ENCODE measurements at places on chromosomes 2 and 18.

GRCh38 chr2:28224648-28225472 lies 167.8 kb upstream of the FOSL2 start:
- DNase-seq: no peak

GRCh38 chr2:3857576-3857975 lies 154.2 kb downstream of the DCDC2C start:
- no peak for DNase-seq

GRCh38 chr2:223113161-223113560 lies 61.2 kb downstream of the KCNE4 start:
- no peak for DNase-seq

- DNase-seq: no peak
Observed at GRCh38 chr18:74982946-74983635, 225.8 kb downstream of the PTGR3 start.

GRCh38 chr2:222794585-222795449 lies 66.0 kb upstream of the ACSL3 start:
- no peak for DNase-seq

DNA sequence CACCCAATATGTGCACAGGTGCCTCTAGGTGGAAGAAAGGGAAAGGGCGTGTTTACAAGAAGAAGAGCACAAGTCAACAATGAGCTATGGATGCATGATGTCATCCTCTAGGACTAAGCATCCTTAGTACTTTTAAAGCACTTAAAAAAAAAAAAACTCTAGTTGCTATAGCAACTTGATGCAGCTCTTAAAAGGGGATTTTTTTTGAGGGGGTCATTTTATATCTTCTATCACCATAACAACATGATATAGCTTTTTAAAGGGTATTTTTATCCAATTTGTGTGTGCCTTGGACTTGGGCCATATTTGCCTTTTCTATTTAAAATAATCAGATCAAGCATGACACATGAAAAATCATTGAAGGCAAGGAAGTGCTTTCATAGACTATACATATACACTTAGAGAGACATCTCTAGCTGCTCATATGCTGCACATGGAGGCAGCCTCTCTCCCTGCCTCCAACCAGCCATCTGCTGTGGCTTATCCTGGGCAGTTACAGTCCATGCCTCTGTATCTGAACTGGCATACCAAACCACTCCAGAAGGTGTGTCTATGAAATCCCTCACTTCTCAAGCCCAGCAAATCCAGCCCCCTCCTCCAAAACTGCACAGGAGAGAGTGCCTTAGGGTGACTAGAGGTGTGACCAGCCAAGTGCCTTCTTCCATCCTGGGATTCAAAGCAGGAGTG lies 165.4 kb downstream of the MSH2 start:
- DNase-seq: no peak

DNA sequence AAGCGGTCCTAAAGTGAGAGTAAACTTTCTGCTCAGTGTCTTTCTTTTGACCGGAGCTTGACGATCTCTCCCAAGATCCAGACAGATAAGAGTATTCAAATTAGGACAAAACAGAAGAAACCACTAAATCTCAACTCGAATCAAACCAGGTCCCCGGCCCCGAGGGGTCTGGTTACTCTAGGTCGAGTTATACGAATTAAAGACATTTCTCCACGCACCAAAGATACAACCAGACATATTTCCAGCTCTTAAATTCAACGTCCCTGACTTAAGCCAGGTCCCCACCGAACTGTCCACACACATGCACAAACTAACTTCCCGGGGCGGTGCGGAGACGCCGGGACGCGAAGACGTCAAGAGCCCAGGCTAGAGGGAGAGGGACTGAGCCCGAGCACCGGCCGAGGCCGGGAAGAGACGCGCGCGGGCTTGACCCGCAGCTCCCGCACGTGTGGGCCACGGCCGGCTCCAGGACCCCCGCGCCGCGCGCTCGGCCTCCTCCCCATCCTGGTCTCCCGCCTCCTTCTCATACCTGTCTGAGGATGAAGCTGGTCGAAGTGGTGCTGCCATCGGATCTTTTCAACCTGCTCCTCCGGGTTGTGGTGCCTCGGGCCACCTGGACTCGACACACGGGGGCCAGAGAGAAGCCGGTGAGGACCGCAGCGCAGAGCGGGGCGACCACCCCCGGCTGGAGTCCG lies 896 bp downstream of the CACNB4 start:
- no peak for DNase-seq

DNA sequence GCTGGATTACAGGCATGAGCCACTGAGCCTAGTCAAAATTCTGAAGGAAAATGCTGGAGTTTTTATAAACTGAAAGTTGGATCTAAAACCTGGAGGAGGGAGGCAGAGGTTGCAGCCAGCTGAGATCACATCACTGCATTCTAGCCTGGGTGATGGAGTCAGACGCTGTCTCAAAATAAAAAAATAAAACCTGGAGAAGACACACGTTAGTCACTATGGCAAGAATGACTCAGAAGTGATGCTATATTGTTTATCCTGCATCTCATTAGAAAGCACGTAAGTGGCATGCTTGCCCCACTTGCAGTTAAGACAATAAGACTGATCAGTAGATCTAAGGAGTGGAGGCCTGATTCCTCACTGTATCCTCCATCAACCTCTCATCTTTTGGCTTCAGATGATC lies 106.6 kb upstream of the STON1 start:
- DNase-seq: no peak

DNA sequence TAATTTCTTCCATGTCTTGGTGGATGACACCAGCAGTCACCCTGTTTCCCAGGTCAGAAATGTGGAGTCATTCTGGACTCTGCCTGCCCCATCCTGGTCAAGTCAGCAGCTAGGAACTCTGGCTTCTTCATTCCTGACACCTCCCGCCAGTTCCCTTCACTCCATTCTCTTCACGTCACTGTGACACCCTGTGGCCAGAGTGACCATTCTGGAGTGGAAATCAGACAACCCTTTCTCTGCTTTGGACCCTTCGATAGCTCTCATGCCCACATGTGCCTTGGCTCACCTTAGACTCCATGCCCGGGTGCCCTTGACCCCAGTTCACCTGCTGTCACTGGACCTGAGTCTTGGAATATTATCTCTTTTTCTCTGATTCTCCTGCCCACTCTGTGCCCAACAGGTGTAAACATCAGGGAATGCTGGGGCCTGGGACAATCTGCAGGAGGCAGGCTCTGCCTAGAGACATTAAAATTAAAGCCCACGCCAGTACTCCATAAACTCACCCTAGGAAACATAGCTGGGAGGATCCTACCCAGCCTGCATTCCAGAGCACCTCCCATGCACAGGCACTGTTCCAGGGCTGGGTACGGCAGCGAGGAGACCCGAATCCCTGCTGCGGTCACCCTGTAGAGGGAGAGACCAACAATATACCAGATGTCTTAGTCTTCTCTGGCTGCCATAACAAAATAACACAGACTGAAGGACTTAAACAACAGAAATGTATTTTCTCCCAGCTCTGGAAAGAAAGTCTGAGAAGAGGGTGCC lies 41.1 kb upstream of the FAHD2A start:
- DNase-seq: no peak

GRCh38 chr2:119011162-119011909 lies 69.3 kb downstream of the MARCO start:
- no peak for DNase-seq

GRCh38 chr2:240473211-240473610 lies 37.7 kb downstream of the GPC1 start:
- DNase-seq: no peak

DNA sequence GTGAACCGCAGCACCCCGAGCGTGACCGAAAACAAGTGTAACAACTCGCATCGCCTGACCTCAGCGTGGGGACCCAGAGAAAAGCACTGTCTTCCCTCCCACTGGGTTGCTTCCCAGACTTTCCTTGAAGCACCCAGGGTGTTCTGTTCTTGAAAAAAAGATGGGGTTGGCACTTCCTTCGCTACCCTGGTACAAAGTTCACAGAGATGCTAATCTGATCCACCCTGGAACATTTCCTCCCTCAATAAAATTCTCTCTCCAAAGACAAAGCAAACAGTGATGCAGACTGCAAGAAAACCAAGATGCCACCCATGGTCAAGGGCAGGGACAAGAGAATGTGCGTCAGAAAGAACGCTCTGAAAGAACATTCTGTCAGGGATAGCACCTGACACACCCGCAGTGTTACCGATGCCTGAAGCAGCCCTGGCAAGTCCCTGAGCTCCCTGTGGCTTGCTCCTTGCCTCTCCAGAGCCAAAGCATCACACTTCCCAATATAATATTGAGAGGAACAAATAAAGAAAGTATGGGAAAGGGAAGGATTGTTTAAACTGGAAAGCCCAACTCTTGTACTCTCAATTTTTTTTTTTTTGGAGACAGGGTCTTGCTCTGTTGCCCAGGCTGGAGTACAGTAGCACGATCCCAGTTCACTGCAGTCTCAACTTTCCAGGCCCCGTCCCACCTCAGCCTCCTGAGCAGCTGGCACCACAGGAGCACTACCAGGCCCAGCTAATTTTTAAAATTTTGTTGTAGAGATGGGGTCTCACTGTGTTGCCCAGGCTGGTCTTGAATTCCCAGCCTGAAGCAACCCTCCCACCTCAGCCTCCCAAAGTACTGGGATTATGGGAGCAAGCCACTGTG lies 70.7 kb downstream of the TBC1D8 start:
- DNase-seq: no peak

- no peak for DNase-seq
Observed at GRCh38 chr18:13415736-13416135, 197.2 kb downstream of the LDLRAD4 start.

DNA sequence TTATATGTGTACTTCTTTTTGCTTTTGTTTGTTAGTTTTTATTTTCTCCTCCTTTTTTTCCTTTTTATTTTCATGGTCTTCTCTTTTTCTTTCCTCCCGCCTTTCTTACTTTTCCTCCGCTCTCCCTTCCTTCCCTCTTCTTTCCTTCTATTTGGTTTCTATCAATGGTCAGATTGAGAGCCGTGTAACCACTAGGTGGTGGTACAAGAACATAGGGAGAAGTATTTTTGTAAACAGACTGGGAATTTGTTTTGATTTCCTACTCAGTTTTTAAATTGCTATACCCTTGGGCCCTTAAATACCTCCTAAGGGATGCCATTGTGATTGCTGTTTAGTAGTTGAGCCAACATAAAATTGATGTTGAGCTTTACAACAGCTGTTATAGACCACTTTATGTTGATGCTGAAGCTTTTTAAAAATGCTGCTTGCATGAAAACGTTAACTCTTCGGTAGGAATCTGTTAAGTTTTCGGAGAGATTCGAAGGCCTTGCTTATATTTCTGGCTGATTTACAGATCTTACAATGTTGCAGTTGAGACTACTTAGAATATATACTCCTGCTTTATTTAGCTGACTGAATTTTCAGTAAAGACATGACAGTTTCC lies 124.2 kb downstream of the UBE2E3 start:
- DNase-seq: no peak

- no peak for DNase-seq
Observed at GRCh38 chr2:233101141-233101540, 41.0 kb downstream of the INPP5D start.

DNA sequence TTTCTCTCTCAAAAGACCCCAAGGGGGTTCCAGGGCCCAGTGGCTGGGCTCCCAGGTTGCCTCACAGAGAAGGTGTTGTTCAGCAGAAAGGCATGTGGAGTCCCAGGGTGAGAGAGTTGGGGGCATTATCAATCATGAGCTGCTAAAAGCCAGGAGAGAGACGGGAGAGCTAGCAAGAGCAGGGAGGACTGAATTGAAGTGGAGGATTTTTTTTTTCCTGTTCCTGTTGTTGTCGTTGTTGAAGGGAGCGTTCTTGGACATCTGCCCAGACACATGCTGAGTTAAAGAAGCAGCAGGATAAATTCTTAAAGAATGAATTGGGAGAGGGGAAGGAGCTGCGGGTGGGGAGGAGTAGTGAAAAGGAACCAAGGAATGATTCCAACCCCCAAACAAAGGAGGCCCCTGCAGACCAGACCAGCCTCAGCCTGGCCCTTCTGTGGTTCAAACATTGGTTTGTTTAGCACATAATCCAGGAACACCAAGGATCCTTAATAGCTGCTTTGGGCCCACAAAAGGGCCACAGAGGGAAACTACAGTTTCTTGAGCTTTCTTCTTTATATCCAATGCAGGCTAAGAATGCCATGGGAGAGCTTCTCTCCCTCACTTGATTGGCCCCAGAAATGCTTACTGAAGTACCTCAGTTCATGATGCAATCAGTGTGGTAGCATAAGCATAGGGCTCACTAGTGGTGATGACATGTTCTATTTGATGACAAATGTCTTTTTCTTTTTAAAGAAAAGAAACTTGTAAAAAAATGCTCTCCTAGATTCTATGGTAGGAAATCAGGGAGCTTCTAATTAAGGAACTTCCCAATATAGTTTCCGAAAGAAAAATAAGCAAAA lies 146.0 kb downstream of the SETBP1 start:
- no peak for DNase-seq

DNA sequence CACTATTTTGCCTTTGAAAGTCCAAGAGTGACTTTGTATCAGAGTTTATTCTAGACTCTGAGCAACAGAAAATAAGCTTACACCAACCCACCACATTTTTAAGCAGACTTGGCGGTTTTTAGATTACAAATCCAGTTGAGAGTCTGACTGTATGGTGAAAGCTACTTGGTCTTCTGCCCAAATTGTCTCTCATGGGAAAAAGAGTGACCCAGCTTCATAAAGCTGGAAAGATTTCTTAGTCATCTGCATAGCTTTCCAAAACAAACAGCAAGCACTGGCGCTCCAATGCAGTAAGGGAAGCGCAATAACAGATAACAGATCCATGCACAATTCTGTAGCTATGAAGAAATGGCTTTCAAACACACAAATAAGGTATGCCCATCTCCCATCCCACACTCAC lies 7.1 kb downstream of the DSG1 start:
- no peak for DNase-seq
